ENCODE measurements at places on chromosomes 1 and 21.

DNA sequence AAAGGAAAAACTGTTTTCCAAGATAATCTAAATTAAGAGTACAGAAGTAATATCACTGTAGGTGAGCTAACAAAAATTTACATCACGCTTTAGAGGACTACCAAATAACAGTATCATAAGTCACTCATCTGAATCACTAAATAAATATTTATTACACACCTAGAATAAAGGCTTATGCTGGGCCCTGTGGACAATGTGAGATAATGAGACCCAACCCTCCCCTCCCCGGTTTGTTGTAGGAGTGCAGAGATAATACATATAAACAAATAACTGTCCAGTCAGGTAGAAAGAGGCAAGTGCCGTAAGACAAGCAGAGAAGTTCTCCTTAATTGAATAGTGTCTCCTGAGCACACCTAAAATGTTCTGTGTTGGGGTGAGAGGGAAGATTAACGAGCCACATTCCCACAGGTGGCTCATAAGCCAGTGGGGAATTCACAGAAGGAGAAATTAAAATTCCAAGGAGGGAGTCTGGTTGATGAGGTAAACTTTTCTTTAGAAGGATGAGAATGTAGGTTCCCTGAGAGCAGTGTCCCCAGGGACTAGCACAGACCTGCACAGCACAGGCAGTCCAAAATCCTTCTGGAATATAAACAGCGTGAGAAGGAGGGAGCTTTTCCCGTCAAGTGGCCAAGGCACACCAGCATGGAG, 241.4 kb downstream of the NFIA start:
- no peak for DNase-seq

GRCh38 chr1:193211539-193211938, 25.1 kb upstream of the B3GALT2 start:
- no peak for DNase-seq

- DNase-seq = no peak
These were observed 102.7 kb upstream of the VANGL1 start for GRCh38 chr1:115539061-115539460.

- no peak for DNase-seq
These were observed 47.5 kb upstream of the NTPCR start for GRCh38 chr1:232902774-232903350.

GRCh38 chr1:88680471-88680870, 3.6 kb upstream of the PKN2 start:
- no peak for DNase-seq

GRCh38 chr1:22290611-22291010, 147.7 kb upstream of the WNT4 start:
- DNase-seq = no peak
